Stimulated activated CD4-positive, alpha-beta T cell treated with anti-CD3 and anti-CD28 coated beads, Interleukin-1b, Interleukin-23, amount 100 ng/mL, for 1 hour (primary cell): ENCODE measurements at places on chromosomes 4 and X.

GRCh38 chrX:123422875-123423274 is 238.8 kb downstream of the GRIA3 start:
- no peak for DNase-seq

DNA sequence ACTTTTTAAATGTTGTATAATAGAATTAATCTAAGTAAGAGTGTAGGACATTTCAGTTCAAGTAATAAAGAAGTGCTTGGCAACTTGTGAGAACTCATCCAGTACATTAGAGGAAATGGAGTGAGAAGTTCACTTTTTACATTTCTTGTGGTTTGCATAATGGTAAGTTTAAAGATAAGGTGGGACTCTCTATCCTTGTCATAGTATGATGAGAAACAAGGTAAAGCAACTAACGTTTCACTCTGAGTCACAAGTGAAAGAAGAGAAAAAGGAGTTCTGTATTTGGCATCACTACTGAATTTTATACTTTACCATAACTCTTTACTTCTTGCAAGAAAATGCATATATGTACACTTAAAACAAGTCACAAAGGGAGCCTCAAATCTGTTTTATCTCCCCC is 219.4 kb downstream of the SLC4A4 start:
- DNase-seq, result no peak

DNA sequence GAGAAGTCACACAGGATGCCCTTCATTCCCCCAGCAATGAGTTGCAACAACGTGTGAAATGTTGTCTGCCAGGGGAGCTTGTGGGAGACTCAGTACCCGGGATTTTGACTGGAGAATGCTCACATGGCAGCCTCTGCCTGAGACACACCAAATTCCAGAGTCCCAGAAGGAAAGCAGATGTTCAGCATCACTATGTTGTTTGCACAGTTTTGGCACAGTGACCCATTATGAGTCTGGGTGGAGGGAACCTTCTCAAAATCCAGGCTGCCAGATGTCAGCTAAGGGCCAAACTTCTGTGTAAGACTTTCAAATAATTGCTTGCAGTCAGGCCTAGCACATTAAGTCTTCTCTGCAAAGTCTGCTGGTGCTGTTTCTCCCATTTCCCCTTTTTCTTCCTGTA is 1029.7 kb upstream of the TENM3 start:
- no peak for DNase-seq

GRCh38 chrX:69503782-69504625 is at the start of gene NALF2:
NALF2 (plus strand) TSS chrX:69504326; CDS start chrX:69505283, 957 bp downstream.
- no peak for DNase-seq
